ENCODE measurements at places on chromosomes 5 and 9.
A peak's percentile ranks its signal among the peaks of the same experiment; 100 is the strongest.

DNA sequence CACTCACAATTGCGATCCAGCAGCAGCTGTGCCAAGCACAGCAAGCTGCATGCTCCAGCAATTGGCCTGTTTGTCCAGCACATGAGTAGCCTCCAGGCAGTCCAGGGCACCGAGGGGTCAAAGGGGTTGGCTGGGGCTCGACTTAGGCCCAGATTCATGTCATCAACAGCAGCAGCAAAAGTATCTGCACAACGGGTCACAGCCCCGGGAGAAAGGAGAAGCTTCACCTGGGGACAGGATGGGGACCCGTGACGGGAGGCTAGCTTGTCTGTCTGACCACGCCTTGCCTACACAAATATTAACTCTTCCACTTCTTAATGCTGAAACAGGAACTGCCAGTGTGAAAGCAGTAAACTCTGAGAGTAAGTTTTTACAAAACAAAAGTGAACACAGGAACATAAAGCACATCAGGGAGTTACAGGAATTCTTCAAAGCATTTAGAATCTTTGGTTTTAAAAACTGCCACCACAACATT, 191.2 kb downstream of the PIK3R1 start:
- DNase-seq: no peak

GRCh38 chr5:105931881-105932421, 1738.8 kb downstream of the EFNA5 start:
- no peak for DNase-seq

DNA sequence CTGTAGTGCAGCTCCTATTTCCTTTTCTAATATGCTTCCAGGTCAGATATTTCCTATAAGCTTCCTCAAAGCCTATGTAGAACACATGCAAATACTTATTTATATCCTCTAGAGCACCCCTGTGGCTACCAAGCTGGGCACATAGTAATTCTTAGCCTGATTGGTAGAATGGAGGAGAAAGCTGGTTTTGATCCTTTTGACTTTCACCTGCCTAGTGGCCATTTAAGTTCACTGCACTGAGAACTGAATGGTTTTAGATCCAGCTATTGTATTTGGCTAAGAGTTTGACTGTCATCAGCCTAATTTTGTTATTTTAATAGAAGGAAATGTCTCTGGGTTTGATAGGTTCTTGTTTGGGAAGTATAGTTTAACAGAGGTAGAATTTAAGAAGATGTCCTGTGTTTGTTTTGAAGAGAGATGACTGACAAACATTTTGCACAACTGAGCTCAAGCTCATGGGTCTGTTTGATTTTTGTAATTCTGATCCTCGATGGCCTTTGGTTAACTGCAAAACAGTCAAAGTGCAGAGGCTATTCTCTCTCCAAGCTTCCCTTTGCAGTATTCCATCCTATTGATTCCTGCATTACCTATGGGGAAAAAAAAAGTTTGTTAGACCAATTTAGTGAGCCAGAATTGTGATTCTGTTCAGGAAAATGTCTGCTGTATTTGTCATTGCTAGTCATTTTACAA, 85.4 kb downstream of the KCNN2 start:
- peak; percentile 28 for DNase-seq

GRCh38 chr5:2217219-2217618, 334.5 kb upstream of the IRX4 start:
- no peak for DNase-seq

DNA sequence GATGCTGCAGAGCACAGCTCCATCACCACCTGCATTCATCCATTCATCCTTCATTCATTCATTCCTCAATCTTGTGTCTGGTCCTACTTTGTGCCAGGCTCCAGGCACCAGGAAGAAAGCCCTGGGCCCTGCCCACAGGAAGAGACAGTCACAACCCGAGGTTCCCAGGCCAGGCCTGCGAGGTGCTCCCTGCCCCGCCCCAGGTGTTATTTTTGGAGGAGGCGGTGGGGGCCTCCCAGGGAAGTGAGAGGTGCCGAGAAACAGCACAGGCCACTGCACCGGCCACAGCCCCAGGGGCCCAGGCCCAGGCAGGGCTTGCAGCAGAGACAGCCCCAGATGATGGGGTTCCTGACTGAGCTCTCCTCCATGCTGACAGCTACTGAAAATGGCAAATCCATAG, 33.4 kb downstream of the VAV2 start:
- no peak for DNase-seq

DNA sequence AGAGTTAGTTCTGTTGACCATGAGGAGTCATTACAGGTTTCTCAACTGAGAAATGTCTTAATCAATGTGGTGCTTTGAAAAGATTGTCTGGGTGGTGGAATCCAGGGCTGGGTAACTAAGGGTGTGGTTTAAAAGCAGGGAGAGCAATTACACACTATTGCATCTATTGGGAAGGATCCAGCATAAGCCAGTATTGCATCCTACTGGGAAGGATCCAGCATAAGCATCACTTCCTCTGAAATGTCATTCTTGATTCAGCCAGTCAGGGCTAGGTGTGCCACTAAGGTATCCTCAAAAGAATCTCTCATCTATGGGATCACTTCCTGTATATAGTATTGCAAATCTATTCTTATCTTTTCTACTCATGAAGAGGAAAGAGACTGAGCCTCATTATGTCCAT, 38.6 kb downstream of the ELOVL7 start:
- DNase-seq: peak; percentile 32

Measured in RKO (cell line).